Left renal pelvis (tissue), 4 donors: ENCODE measurements at places on chromosomes 5 and 9. TPM values are rescaled to one million over a fixed set of nuclear protein-coding genes. Genes with fewer than 3 reads are reported as not detected.

- DNase-seq: no peak
Measured at GRCh38 chr9:79896390-79896980, 324.7 kb downstream of the TLE4 start.

DNA sequence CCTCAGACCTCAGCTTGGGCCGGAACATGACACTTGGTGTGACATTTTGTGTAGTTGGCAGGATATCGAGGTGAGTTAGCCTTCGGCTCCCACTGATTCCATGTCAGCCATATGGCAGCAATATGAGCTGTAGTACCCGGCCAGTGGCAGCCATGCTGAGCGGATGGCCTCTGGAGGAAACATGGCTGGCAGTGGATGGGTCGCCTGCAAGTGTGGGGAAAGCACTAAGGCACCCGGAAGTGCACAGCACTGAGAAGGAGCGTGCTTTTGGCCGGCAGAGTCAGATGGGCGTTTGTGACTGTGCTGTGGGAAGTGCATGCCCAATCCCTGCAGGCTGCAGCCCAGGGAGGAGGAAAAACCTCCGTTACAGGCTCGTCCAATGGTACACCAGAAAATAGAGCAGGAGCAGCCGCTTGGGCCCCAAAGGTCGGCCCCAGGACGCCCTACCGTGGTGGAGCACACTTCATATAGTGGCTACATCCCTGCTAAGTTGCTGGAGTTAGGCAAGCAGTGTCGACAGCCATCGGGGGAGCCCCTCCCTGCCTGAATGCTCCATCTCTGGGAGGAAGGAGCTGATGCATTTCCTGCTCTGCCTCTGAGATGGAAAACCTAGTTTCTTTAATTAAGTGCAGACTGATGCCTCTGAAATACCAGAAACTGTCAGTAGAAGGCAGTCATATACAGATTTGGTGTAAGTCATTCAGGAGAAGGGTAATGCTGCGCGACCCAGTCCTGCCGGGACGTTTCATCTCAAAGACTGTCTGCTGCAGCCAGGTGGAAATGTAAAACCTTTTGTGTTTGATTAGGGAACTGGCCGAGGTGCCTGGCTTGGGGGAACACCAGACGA lies 2185.8 kb upstream of the ACO1 start:
- no peak for DNase-seq

- no peak for DNase-seq
Measured at GRCh38 chr9:33440609-33441008, 6.8 kb downstream of the AQP3 start.

- DNase-seq: no peak
Measured at GRCh38 chr5:107329850-107330249, 340.9 kb downstream of the EFNA5 start.

DNA sequence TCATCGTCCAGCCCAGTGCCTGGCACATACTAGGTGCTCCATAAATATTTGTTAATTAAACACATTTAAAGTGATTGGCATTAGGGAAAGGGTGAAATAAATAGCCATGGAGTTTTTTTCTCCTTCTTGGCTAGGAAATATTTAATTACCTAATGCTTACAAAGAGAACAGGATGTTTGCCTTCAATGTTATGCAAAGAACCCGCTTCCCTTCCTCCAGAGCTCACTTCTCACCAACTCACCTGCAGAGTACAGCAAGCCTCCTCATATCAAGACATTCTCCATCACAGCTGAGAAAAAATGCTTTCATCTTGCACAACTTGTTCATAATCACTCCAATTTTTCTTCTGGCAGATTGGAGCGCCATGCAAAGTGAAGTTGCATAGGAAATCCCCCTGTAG lies 161.7 kb upstream of the STK32A start:
- no peak for DNase-seq

Gene EGFL7
- 46.3 TPM for polyA plus RNA-seq

Gene PLAC8L1
- polyA plus RNA-seq: 2.6 TPM

DNA sequence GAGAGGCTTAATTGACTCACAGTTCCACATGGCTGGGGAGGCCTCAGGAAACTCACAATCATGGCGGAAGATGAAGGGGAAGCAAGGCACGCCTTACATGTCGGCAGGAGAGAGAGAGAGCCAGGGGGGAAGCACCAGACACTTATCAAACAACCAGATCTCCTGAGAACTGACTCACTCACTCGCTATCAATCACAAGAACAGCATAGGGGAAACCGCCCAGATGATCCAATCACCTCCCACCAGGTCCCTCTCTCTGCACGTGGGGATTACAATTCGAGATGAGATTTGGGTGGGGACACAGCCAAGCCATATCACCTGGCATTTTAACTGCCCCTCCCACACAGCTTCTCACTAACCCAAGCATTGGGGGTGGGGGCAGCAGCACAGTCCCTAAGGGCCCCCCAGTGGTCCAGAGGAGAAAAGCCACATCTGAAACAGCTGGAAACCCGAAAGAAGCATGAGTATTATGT lies 76.1 kb upstream of the ASS1 start:
- no peak for DNase-seq

DNA sequence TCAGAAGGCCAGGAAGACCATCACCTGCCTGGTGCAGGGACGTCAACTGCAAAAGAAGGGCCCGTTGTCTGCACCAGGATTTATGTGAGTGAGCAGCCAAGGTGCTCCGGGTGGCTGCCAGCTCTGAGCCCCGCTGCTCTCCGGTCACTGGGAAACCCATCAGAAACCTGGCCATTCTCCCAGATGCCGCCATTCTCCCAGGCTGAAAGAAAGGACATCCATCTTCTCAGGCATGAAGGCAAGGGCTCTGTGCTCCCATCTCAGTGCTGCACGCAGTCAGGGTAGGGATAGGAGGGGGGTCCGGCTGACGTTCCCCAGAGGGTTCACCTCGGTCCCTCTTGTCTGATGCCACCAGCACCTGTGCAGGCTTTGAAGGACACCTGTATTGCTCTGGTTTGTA lies 158.4 kb downstream of the ERCC6L2 start:
- no peak for DNase-seq

Gene POU5F2
- polyA plus RNA-seq: 0.01 TPM

Gene SNCAIP
- polyA plus RNA-seq: 22.3 TPM

Gene C5orf52
- not detected for polyA plus RNA-seq

Gene KCNV2
- 0.07 TPM for polyA plus RNA-seq

- no peak for DNase-seq
Measured at GRCh38 chr9:19999491-20000057, 210.7 kb upstream of the SLC24A2 start.

Gene SMIM32
- polyA plus RNA-seq: 0.15 TPM

DNA sequence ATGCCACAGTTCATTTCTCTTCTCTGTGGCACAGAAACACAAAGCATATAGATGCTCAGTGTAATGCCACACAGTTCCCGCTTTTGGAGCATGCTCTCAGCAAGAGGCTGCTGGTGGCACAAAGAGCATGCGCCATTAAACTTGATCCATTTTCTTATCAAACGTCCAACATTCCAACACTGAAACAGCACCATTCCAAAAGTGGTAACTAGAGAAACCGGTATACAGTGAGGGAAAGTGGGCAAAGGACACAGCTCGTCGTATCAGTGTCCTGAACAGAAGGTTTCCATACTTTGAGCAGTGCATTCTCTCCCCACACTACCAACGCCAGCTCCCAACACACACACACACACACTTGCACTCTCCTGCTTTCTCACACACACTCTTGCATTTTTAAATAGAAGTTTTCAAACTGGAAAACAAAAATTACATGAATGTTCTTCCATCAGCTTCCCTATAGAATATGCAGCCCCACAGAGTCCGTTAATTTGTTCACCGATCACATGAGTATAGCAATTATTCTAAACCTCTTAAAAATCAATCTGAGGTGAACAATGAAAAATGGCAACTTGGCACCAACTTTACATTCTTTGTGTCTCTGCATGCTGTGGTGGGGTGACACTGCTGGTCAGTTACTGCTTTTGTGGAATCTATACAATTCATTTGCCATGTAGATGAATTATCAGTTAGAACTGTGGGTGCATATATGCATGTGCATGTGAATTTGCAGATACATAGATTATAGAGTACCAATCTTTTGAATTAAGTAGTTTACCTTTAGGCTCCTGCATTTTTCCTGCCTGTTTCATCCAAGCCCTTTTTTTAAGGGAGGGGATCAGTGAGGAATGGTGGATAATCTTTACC lies 5.7 kb downstream of the NFIB start:
- no peak for DNase-seq

GRCh38 chr5:148699028-148699427 lies 44.7 kb upstream of the HTR4 start:
- DNase-seq: no peak

DNA sequence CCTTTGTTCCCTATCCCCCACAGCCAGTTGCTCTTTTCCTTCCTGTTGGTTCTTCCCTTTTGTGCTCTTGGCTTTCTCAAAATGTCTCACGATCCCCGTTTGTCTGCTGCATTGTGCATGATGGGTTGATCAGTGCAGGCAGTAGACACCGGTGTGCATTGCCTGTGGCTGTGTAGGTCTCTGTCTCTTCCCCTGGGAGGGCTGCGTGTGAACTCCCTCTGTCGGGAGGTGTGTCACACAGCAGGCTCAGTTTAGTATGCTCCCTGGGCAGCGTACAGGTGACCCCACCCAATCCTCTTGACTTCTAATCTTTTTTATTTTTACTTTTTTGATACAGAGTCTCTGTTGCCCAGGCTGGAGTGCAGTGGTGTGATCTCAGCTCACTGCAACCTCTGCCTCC lies 265.3 kb downstream of the FSTL4 start:
- no peak for DNase-seq

DNA sequence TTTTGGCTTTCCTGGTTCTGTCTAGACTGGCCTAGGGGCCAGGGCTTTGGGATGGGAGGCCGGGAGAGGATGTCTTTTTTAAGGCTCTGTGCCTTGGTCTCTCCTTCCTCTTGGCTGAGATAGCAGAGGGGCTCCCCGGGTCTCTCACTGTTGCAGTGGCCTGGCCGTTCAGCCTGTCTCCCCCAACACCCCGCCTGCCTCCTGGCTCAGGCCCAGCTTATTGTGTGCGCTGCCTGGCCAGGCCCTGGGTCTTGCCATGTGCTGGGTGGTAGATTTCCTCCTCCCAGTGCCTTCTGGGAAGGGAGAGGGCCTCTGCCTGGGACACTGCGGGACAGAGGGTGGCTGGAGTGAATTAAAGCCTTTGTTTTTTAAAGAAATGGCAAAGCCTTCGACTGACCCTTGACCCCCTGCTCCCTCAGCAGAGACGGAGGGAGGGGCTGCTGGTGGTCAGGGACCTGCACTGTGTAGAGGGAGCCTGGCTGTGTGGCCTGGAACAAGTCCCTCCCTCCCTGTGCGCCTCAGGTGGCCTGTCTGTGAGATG lies 11.1 kb downstream of the FPGS start:
- no peak for DNase-seq

DNA sequence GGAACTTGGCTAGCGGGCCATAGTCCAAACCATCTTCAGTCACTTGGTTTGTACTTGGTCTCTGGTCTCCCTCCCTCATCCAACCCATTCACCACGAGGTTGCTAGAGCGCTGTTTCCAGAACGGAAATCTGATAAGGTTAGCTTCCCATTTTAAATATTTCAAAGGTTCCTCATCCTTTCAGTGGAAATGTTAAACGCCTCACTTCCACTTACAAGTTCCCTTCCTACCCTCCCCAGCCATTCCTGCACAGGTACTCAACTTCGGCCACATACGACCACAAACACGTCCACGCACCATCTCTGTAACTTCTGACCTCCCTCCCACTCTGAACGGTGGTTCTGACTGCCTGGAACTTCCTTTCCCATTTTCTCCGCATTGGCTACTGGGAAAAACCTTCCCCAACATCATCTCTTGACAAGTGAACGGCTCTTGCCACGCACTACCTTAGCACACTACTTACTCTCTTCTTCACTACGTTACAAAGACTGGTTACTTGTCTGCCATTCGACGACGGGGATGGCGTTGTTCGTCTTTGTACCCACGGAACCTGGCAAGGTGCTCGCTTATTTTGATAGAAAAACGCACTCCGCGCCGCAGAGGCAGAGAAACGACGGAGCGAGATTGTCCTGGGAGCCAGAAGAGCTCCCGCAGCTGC lies 629 bp downstream of the CCNH start:
- DNase-seq: peak; percentile 26

DNA sequence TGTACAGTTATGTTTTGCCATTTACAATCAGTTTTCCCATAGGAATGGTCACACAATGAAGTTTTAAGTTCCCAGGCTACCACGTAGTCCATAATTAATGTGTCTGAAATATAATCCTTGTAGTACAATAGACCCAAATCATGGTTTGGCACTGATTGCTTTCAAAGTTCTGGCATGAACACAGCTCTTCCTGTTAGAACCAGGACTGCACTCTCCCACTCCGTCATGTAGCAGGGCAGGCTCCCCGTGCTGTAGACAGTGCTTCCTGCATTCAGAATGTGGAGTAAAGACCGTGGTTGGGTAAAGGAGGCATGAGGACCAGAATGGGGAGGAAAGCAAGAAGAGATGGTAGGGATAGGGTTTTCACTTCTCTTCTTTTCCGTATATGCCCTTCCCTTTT lies 4.0 kb downstream of the SEC61B start:
- no peak for DNase-seq

Gene SLC27A6
- polyA plus RNA-seq: 1.3 TPM

DNA sequence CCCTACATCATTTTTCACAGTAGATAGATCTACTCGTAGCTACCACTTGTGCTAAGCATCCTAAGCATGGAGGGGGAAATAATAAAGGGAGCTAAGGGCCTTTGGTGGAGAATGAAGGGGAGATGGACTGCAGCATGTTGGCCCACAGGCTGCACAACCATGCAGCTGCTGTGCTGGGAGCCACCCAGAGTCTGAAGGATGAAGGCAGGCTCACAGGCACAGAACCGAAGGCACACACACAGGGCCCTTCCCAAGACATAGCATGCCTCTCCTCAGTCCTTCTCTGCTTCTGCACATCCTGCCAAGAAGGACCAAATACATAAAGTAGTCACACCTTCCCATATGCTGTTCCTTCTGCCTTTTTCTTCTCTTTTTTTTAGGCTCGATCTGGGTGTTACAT lies 6.6 kb downstream of the FAM193B start:
- DNase-seq: no peak

DNA sequence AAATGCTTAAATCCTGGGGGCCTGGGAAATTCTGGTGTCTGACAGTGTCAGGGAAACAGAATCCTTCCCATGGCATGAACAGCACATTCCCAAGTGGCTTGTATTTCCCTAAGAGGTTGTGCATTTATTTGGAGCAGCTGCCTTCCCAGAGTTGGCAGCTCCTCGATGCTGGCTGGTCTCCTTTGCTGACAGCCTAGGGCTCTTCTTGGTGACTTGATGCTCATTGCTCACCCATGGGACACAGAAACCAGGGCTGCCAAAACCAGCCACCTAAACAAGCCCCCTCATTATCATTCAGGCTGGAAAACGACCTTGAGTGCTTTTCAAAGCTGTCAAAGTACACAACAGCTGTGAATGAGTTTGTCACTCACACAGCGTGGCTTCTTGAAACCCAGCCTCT lies 24.2 kb downstream of the ENHO start:
- DNase-seq: no peak

Gene MARVELD2
- polyA plus RNA-seq: 29.5 TPM

- DNase-seq: no peak
Measured at GRCh38 chr5:36607838-36608783, 1.7 kb downstream of the SLC1A3 start.
